Kidney capillary endothelial cell (primary cell): ENCODE measurements at places on chromosomes 16 and 17.

GRCh38 chr16:4780235-4780634 lies 7.9 kb downstream of the SEPTIN12 start:
- peak; percentile 12 for DNase-seq

DNA sequence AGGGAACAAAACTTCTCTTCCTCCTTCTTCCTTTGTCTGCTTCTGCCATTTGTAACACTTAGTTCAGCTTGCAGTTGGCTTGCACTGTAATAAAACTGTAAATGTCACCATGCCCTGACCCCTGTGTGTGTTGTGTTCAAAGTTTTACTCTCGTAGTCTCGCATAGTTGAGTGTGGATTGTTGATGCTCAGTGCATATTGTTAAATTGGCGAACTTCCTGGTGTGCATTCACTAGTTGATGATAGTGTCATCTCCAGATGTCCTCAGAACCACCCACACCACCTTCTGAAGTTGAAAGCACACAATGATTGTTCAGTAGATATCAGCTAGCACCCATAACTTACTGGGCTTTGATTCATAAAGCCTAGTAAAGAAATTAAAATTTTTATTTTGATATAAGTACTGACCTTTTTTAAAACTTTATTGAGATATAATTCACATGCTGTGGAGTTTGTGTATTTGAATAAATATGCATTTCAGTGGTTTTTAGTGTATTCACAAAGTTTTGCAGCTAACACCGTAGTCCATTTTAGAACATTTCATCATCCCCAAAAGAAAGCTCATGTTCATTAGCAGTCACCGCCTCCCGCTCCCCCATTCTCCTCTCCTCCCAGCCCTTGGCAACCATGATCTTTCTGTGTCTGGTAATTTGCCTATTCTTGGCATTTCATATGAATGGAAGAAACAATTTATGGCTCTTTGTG lies 25.0 kb downstream of the USP10 start:
- DNase-seq = no peak

DNA sequence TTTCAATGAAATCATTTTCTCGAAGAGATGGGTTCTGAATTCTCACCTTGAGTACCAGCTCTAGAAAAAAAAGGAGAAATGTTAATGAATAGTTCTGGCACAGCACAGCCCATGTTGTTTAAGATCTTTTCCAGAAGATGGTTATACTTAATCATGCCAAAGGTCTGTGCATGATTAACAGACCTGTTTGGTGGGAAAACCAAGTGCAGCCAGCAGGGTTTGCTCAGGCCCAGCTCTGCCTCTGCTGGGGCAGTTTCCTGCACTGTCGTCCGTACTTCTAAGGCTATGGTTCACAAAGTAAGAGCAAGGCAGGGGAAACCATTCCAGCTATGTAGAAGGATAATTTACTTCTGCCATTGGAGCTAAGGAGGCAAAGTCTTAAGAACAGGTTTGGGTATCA lies 10.7 kb downstream of the ANKRD40 start:
- no peak for DNase-seq

DNA sequence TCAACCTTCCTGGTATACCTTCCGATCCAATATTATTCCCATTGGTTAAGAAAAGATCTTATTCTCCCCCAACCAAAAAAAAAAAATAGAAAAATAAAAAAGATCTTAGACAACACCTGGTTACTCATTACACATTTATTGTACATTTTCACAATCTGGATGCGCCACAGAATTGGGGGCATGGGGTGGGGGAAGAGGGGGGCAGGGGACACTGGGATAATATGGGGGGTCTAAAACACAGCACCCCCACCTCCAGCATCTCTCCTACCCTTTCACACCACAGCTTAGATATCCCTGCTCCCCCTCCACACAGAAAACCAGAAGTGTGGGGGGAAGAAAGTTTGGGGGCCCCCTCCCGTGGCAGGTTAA lies 3.7 kb downstream of the VAMP2 start:
- no peak for DNase-seq

GRCh38 chr17:30450125-30451027 lies 26.8 kb upstream of the GOSR1 start:
- DNase-seq = no peak

- no peak for DNase-seq
Observed at GRCh38 chr16:69511651-69512050, 54.1 kb upstream of the NFAT5 start.
